Activated naive CD4-positive, alpha-beta T cell treated with anti-CD3 and anti-CD28 coated beads, Interleukin-2, amount 50 U/mL, for 72 hours (primary cell): ENCODE measurements at places on chromosomes 1 and 21. TPM values are rescaled to one million over a fixed set of nuclear protein-coding genes. Genes with fewer than 3 reads are reported as not detected.

DNA sequence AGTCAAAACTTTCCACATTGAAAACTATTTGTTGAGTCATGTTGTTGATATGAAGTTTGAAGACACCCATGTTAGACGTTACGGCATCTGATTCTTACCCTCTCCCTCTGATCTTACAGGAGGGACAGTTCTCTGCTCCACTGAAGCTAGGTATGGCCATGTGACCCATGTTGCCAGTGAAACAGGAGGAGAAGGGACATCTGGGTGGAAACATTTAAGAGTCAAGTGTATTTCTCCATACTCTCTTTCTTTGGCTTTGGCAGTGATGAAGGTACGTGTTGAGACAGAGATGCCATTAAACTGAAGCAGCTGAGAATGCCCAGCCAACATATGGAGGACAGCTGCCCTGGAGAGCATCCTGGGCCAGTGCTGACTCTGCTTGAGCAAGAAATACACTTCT, 198.4 kb upstream of the PTGFR start:
- DNase-seq, result no peak

DNA sequence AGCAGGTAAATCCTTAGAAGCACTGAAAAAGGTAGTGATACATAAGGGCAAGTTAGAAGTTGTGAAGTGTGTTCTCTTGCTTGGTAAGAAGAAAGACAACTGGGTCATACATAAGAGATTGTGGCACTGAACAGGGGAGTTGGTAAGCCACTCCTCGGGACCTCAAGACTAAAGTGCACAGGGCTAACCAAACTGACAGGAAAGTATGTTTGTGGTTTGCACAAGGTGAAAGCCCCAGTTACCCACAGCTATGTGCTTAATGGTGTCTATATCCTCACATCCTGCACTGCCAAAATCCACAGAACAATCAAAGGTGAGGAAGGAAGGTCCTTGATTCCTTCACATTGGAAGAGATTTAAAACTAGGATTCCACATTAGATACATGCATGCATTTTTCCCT, 276.5 kb downstream of the DNM3 start:
- DNase-seq, result no peak

DNA sequence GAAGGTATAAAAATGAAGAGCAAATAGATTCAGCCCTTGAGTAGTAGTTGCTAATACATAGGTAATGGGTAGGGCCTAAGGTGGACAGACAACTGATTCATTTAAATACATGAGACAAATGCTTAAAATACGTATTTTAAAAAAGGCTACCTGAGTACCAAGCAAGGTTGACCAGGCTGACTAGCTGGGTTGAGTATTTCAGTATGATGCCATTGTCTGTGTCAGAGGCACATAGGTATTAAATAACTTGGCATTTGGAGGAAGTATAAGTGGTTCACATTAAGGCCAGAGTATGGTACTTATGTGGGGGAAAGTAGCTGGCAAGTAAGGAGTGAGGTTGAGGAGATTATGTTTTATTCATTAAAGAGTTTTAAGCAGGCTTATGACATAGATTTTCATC, 19.4 kb downstream of the NEK7 start:
- no peak for DNase-seq

DNA sequence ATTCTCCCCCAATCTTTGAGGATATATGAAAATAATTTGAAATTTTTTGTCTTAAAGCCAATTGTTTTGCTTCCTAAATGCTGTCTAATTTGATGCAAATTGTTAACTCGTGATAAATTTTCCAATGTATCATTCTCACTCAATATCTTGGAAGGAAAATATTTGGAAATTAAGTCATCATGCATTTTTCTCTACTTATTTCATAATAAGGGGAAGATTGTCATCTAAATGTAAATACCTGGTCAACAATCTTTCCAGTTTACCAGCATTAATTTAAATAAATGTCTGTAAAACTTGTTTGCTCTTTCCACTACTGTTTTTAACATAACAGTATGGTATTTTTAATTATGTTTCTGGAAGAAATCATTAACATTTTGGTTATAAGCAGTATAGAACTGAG, 78.3 kb upstream of the KCTD3 start:
- no peak for DNase-seq

DNA sequence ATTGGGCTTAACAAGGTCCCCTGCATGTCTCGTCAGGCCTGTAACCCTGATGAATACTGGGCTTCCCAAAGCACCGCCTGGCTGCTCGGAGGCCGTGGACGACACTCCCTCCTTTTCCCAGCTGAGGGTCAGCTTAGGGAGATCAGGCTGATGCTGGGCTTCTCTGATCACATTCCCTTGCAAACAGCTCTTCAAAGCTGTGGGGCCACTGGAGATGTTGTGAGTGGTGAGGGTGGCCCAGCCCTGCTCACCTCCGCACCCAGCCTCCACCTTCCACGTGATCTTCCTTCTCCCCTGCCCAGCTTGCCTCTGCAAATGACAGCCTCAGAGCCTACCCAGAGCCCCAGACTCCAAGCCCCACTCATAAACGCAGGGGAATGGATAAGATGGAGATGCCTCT, 195.4 kb downstream of the GRIK3 start:
- DNase-seq, result no peak

- DNase-seq, result no peak
Measured at GRCh38 chr1:208173749-208174148, 70.4 kb downstream of the PLXNA2 start.

GRCh38 chr1:164587617-164588501, 28.9 kb downstream of the PBX1 start:
- DNase-seq, result no peak

GRCh38 chr21:39060485-39061083, 122.7 kb downstream of the PSMG1 start:
- DNase-seq, result no peak

DNA sequence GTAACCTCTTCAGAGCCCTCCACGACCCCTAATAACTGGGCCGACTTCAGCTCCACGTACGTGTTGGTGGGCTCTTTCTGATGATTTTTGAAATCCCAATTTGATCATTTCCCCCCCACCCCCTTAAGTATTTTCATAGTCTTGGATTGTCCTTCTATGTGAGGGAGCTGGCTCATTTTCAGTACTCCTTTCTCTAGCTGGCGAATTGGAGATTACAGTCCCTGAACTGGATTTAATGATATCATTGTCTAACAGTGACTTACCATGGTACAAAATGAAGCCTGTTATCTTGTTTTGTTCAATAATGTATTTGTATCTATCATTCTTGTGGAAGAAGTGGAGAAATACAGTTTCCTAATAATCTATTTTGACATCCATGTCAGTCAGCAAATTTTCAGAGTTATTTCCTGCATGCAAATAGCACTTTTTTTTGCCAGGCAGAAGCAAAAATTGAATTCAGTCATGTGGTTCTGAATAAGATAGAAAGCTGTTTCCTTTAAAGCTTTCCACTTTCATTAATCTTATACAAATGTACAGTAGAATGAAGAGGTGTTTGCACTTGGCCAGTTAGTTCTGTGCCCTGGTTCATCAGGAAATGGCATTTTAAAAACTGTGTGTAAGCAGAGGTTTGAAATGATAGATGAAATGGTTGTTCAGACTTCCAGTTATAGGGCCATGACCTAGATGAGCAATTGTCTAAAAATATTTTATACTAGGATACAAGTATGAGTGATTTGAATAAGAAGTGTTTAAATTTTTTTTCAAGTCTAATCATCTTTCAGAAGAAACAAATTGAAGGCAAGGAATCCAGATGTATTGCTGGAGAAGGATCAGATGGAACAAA, 104.2 kb downstream of the ATP5PO start:
- DNase-seq, result no peak

- DNase-seq, result no peak
Measured at GRCh38 chr21:32143241-32143939, 135.5 kb downstream of the MIS18A start.

GRCh38 chr1:26197301-26197700, 6.9 kb downstream of the CATSPER4 start:
- no peak for DNase-seq

GRCh38 chr1:181656491-181656890, 173.2 kb downstream of the CACNA1E start:
- no peak for DNase-seq

- no peak for DNase-seq
Measured at GRCh38 chr1:109769330-109770078, 5.8 kb upstream of the EPS8L3 start.

GRCh38 chr1:64019818-64020217, 183.6 kb upstream of the UBE2U start:
- DNase-seq, result no peak

DNA sequence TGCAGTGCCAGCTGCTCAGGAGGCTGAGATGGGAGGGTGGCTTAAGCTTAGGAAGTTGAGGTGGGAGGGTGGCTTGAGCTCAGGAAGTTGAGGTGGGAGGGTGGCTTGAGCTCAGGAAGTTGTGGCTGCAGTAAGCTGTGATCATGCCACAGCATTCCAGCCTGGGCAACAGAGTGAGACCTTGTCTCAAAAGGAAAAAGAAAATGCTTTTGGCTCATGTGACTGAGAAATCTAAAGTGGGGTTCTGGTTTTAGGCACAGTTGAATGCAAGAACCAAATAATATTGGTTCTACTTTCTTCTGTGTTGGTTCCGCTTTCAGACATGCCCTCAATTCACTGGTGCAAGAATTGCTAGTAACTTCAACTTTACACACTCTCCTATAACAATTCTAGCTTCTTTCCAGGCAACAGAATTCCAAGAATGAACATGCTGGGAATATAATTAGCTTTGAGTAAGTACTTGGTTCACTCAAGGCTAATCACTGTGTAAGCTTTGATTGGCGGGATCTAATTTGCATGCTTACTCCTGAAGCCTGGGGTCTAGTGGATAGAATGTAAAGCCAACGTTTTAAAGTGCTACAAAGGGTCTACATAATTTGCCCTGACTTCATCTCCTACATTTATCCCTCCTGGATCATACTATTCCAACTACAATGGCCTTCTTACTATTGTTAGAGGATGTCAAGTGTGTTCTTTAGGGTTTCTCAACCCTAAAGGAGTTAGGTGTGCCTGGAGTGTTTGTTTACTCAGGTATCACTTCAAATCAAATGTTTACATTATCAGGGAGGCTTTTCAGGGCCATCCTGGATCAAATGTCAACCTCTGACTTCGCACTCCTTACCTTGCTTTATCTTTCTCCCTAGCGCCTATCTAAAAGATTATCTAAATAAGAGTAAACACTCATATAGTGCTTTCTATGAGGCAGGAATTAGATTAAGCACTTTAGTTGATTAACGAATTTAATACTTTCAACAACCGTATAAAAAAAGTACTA, 115.1 kb downstream of the SLC16A1 start:
- DNase-seq, result no peak

DNA sequence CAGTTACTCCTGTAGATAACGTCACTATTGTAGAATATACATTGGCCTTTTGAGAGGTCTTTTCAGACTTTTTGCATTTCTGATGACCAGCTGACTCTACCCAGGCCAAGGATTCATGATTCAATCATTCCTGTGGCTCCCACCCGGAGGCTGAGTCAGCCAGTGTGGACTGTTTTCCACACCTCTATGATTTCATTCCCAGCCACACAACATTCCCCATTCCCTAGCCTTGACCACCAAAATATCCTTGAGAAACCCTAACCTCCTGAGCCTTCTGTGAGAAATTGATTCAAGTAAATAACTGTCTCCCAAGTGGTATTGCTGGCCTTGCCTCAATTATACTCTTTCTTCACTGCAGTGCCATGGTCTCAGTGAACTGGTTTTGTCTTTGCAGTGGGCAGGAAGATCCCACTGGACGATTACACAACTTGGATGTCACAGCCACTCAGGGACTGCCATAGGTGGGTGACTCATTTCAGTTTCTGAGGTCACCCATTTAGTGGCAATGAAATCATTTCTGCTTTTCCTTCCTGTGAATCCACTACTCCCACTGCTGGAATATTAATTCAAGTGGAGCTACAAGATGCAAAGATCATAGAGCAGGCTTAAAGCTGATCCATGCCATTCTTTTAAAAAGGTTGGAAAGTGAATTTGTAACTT, 518.6 kb upstream of the ZP4 start:
- DNase-seq, result no peak

DNA sequence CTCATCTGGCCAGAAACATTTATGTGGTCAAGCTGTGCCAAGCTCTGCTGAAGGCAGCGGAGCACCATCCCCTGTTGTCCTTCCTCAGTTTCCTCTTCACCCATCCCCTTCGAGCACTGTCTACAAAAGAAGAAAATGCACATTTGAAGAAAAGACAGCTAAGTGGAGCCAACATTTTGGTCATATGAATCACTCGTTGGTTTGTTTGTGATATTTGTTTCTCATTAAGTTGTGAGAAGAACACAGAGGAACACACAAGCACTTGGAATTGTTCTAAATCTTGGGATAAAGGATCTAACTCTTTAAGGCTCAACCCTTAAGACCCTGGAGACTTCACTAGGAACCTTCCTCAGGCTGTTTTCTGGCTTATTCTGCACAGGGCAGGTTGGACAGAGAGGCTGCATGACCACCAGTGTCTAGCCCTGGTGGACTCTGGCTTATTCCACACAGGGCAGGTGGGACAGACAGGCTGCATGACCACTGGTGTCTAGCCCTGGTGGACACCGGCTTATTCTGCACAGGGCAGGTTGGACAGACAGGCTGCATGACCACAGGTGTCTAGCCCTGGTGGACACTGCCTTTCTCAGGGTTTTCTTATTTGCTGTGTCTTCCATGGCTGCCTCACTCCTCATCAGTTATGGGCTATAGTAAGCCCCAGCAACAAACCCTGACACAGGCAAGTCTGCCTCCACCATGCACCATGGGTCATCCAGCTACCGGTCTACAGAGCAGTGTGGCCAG, 35.3 kb upstream of the COL6A2 start:
- no peak for DNase-seq

- no peak for DNase-seq
Measured at GRCh38 chr1:30541721-30542485, 181.5 kb downstream of the MATN1 start.

GRCh38 chr1:217369996-217370551, 260.8 kb downstream of the GPATCH2 start:
- DNase-seq, result no peak

GRCh38 chr1:74427681-74428080, 84.7 kb downstream of the LRRC53 start:
- DNase-seq, result no peak

GRCh38 chr1:91781371-91781825, 104.6 kb downstream of the TGFBR3 start:
- no peak for DNase-seq

DNA sequence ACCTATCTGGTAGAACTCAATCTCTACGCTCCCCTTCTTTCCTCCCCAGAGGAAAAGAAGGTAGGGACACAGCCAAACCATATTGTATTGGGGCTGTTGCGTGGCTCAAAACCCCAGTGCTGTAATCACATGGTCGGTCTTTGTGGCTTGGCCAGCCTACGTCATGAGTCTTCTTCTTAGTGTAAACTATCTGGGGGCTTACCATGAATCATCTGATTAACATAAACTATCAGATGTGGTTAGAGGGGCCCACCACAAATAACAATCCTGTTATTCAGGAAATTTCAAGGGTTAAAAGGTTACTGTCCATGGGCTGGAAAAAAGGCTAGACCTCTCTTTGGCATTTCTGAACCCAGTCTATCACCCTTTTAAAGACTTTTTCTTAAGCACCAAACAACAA, 49.5 kb upstream of the GPR52 start:
- DNase-seq, result no peak

GRCh38 chr21:29293495-29293894, 5.2 kb upstream of the BACH1 start:
- DNase-seq, result no peak

GRCh38 chr1:196409586-196409985, 198.7 kb downstream of the KCNT2 start:
- DNase-seq, result no peak

SLAMF6 gene
- total RNA-seq, result 48.3 TPM

TAF1A gene
- 21.8 TPM for total RNA-seq

GUCA2B gene
- not detected for total RNA-seq

HSPB7 gene
- total RNA-seq, result not detected

SMYD2 gene
- 15.4 TPM for total RNA-seq

L1TD1 gene
- total RNA-seq, result 0.05 TPM

NMNAT2 gene
- not detected for total RNA-seq

PLEKHM2 gene
- total RNA-seq, result 48.0 TPM

ERICH3 gene
- total RNA-seq, result not detected

C1orf56 gene
- total RNA-seq, result 1.0 TPM

CAPN9 gene
- total RNA-seq, result not detected
